ENCODE measurements at places on chromosomes 1 and 21.

DNA sequence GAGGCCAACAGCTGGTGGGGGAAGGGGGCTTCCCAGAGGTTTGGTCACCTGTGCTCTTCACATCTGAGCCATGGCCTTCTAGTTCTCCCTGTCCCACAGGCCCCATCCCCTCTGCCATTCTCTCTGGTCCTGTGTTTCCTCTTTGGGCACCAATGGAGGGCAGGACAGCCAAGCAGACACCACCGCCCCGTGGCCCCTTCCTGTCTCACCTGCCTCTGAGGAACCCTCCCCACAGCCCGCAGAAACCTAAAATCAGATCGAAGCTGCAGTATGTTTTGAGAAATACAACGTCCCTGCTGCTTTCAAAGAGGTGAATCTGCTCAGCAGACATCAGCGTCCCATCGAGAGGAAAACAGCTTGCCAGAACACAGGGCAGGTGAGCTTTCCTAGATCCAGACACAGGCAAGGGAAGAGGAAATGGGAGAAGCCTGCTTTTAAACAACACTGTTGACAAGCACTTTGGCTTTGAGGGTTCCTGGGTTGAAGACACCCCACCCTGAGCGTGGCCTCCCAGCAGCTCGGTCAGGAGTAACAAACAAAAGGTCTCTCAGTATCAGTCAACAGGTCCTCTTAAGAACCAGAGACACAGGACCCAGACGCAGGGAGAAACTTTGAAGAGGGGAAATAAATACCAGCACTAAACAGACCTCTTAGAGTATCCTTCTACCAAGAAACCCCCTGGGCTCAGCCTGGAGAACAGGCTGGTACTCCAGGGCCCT is 2.3 kb downstream of the PANK4 start:
- DNase-seq: no peak

- DNase-seq: no peak
Observed at GRCh38 chr1:56920591-56921001, 45.2 kb downstream of the C8B start.

- DNase-seq: no peak
Observed at GRCh38 chr1:61682891-61683290, 42.0 kb downstream of the TM2D1 start.

GRCh38 chr1:40032240-40032891 is 8.2 kb upstream of the CAP1 start:
- DNase-seq: no peak

DNA sequence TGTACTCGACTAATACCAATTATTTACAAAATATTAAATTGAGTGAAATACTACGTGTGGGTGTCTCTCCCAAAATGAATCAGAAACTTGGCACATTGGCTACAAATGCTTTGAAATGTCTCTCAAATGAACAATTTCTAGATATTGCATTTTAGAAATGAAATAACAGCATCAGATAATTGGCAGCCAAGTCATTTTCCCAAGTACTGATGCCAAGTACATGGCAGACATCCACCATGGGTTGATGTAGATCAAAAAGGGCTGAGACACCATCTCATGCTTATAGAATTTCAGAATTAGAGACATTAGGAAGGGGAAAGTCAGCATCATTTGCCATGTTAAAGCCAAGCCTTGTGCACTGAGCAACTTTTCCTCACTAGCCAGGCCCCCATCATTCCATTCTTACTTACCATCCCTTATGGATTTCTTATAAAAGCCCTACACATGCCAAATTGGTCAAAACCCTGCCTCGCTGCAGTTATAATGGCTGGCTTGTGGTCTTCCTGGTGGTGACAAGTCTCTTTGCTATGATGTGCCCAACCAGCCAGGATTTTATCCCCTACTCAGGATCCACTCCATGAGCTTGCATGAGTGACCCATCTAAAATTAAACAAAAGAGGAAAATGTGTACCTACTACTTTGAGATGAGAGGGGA is 73.1 kb downstream of the GREM2 start:
- no peak for DNase-seq

- no peak for DNase-seq
Observed at GRCh38 chr1:247535402-247535801, 838 bp downstream of the OR2C3 start.

DNA sequence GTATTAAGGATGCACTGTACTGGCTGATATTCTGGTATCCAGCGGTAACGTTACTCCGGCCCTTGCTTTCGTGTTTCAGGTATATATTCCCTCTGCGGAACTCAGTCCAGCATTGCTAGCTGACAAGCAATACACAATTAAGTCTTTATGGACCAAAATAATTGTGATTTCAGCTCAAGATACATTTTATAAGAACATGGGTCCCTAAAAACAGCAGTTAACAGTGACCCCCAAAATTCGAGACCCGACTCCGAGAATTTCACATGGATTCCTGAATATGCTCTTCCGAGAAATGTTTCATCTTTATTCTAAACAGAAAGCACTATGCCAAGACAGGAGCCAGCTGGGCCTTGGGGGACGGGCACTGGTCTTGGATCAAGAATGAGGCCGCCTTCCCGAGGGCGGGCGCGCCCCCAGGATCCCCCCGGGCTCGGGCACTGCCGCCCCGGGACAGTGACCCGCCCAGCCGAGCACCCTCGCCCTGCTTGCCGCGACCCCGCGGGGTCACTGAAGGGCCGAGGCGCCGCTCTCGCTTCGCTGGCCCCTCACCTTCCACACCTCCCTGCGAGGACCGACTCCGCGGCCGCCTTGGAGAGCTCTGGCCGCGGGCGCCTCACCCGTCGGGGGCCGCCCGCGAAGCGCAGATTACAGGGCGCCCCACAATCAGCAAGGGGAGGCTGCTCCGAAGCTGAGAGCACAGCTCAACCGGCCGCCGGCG is 610 bp downstream of the SCYL3 start:
- no peak for DNase-seq

GRCh38 chr1:177146499-177146898 is 18.0 kb downstream of the ASTN1 start:
- DNase-seq: no peak
